ENCODE measurements at places on chromosomes 13 and 19. TPM values are rescaled to one million over a fixed set of nuclear protein-coding genes. Genes with fewer than 3 reads are reported as not detected.

Gene NANOS3
- not detected for total RNA-seq

Gene SOX1
- not detected for total RNA-seq

Gene SPACA4
- total RNA-seq = not detected

Gene F2RL3
- 0.84 TPM for total RNA-seq

Gene CALR3
- total RNA-seq = not detected

Gene PRSS57
- total RNA-seq = not detected

Gene GRK1
- 0.10 TPM for total RNA-seq

Gene ICAM5
- total RNA-seq = 1.3 TPM
